ENCODE measurements at places on chromosomes 5 and 9.

- no peak for DNase-seq
Measured at GRCh38 chr5:57858905-57859304, 376.3 kb upstream of the ACTBL2 start.

DNA sequence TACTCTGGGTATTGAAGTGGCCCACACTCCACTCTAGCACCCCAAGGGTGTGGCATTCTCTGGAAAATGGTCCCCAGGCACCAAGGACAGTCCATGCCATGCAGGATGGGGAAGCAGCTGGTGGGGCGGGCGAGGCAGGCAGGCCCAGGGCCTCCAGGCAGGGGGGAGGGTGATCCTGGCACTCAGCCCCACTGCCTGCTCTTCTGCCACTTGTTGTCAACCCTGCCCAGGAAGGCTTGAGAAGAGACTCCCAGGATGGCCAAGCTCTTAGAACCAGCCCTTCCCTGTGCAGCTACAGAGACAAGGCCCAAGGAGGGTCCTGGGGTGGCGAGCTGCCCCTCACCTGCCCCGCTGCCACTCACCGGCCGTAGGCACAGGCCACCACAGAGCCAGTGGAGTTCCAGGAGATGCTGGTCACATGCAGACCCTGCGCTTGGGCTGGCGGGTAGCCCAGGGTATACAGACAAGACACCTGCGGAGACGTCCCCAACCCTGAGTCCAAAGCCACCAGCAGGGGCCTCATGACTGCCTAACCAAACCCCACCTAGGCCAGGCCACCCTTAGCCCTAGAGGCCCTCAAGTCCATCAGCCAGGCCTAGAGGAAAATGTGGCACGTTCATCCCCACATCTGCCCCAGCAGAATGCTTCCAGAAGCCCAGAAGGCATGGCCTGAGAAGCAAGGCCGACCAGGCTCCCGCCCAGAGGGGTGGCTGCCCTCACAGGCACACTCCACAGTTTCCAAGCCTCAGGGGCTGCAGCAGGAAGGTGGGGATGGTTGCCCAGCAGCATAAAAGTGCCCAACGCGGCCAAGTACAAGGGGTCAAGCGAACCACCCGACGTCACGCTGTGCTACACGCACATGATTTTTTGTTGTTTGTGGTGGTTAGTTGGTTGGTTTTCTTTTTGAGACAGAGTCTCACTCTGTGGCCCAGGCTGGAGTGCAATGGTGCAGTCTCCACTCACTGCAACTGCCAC, 19.8 kb downstream of the DYNC2I2 start:
- DNase-seq: no peak

- DNase-seq: no peak
Measured at GRCh38 chr5:141951332-141951781, 6.6 kb downstream of the PCDH12 start.

- DNase-seq: no peak
Measured at GRCh38 chr5:73298772-73299630, 126.0 kb downstream of the TMEM174 start.

DNA sequence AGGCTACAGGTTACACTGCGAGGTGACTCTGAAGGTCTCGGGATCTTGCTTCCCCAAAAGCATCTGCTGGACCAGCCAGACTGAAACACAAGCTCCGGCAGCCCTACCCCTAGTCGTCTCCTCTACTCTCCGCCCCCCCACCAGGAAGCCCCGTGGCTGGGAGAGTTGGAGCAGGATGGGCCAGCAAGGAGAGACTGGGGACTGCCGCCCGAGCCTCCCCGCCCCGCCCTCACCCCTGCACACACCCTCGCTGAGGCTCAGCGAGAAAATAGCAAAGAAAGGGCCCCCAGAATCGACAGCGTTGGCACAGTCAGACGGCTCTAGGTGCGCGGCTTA, 1.3 kb downstream of the TRIM7 start:
- DNase-seq: no peak

- DNase-seq: no peak
Measured at GRCh38 chr9:121737481-121737931, 86.1 kb downstream of the DAB2IP start.

All from CD8-positive, alpha-beta memory T cell (primary cell).